Stimulated activated CD4-positive, alpha-beta T cell treated with anti-CD3 and anti-CD28 coated beads, Interleukin-2, amount 100 ng/mL, for 24 hours (primary cell): ENCODE measurements at places on chromosomes 3 and 15.

- no peak for DNase-seq
Observed at GRCh38 chr3:54235998-54236397, 113.6 kb downstream of the CACNA2D3 start.

GRCh38 chr3:147497286-147497685, 88.1 kb downstream of the ZIC1 start:
- no peak for DNase-seq

DNA sequence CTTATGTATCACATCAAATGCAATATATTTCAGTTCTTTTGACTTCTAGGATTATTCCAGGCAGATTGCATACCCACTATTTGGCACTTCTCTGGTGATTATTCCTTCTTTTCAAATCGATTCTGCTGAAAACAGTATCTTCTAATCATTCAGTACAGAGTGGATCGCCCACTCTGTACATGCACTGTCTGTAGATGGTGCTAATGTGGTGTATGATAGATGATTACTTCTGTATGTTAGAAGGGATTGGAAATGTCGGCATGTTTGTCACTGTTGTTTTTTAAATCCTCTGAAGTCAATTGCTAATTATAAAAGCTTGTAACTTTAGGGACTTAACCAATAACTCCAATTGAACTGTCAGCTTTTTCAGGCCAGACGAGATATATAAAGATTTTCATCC, 642.5 kb downstream of the GRM7 start:
- no peak for DNase-seq

DNA sequence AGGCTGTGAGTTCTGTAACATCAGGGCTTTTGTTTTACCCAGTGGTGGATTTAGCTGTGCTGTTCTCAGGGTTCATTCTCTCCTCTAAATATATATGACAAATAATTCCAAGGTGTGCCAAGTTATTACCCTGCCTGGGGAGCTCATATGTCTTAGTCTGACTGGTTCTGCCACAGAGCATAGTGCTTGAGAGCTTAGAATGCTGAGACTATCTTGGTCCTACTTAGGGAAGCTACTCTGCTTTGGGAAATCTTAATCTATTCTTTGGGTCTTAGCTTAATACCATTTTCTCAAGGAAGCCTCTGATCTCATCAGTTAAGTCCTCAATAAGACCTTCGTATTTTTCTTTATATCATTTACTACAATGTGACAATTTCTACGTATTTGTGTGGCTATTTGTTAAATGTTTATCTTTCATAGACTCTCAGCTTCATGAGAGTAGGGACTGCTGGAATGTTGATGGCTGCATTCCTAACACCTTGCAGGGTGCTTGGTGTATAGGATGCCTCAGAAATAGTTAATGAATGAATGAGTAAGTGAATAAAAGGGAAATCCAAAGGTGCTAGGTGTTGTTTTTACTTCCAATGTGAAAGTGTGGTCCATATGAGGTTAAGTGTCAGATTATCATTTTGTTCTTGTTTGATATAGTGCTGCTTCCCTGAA, 1.8 kb downstream of the OTOL1 start:
- DNase-seq = no peak

- no peak for DNase-seq
Observed at GRCh38 chr15:52080706-52081392, 31.7 kb downstream of the BCL2L10 start.

DNA sequence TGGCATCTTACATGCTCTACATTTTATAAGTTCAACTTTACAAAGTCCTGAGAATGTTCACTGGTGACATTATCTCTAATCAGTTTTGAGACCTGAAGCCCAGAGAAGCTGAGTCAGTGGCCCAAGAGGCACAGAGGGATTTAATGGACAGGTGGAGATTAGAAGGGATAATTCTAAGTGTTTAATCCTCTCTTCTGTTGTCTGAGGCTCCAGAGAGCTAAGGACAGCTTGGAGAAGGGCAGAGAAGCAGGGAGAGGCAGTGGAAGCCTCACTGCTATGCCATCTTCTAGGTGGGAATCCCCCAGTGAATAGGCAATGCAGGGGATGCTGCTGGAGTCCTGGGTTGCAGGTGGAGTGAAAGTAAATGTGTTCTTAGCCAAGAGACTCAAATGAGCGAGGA, 369.4 kb upstream of the SLCO3A1 start:
- no peak for DNase-seq

GRCh38 chr3:197306374-197307086, 8.1 kb upstream of the DLG1 start:
- no peak for DNase-seq

DNA sequence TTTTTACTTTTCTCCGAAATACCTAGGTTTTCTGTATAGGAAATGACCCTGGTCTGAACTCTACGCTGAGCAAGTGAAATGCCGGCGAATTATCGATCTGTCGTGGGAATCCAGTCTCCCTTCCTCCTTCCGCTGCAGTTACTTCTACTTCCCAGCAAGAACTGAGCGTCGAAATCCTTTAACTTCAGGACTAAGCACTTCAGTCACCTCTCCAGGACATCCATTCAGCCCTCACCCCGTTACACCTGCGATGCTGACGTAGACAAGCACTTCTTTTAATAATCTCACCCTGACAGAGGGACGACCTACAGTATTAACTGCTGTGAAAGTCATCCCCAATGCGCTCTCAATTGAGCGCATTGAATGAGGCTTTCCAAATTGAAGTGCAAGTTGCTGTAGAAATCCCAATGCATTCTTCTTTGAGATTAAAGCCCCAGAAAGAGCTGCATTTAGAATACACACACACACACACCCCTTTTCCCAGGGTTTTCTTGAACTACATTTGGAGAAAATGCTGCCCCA, 1.3 kb downstream of the TOP2B start:
- peak; percentile 22 for DNase-seq

DNA sequence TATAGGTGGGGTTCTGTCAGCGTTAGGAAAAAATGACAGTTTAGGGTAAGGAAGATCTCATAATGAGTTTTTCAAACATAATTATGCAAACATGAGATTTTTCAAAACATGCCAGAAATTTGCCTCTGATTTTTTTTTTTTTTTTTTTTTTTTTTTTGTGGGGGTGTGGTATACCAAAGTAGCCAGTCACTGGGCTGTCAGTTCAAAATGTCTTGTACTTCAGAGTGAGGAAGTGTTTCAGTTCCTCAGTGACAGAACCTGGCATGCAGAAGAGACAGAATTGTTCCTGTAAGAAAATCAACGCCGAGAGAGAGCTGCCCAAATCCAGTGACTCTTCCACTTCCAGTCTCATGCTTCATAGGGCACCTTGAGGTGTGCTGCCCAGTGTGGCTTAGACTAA, 9.7 kb downstream of the NCBP2 start:
- DNase-seq = no peak

DNA sequence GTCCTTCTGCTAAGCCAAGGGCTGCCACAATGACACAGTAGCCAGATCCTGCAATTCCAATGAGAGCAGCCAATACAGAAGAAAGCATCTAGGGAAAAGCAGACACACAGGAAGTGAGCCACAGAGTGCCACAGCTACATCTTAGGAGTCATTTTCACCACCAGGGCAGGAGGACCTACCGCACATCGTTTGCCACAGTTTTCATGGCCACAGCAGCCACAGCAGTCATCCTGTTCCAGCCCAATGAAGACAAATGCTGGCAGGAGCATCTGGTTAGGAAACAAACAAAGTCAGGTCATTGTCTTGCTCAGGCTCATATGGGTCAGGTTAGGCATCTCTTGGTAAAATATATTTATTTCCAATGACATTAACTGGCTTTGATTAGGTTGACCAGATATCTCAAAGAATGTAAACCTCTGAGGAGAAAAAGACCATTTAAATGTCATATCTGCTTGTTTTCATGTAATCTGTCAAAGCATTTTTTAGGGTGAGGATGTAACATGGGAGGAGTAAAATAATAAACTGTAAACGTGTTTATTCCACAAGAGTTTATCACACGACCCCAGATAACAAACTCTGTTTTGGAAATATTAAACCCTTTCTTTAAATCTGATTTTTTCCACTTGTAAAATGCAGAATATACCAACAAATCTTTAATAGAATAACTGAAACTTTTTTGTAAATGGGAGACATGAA, 1.8 kb downstream of the TM4SF1 start:
- no peak for DNase-seq

DNA sequence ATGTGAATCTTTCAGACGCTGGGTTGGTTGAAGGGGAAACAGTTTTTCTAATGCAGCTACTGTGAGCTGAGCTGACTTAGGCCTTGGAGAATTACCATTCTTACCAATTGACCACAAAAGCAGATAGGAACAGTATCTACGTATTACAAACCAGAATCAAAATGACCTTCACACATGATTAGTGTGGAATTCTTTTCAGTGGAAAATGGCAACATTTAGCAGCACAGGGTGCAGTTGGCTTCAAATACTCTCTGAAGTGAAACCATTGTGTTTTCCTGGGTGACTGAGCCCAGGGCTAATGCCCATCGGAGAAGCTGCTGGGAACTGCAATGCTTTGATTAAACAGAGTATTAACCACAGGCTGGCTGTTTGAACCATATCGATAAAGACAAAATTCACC, 40.2 kb upstream of the GOLGA8J start:
- no peak for DNase-seq

- DNase-seq = no peak
Observed at GRCh38 chr3:157033001-157033400, 126.9 kb downstream of the CCNL1 start.

GRCh38 chr15:49040151-49040550, 6.1 kb downstream of the SECISBP2L start:
- DNase-seq = no peak

- DNase-seq = no peak
Observed at GRCh38 chr3:162443376-162443775, 946.8 kb downstream of the OTOL1 start.

DNA sequence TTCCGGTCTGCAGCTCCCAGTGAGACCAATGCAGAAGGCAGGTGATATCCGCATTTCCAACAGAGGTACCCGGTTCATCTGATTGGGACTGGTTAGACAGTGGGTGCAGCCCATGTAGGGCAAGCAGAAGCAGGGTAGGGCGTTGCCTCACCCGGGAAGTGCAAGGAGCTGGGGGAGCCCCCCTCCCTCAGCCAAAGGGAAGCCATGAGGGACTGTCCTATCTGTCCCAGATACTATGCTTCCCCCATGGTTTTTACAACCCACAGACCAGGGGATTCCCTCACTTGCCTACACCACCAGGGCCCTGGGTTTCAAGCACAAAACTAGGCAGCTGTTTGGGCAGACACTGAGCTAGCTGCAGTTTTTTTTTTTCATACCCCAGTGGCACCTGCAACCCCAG, 71.8 kb downstream of the CPNE4 start:
- no peak for DNase-seq

DNA sequence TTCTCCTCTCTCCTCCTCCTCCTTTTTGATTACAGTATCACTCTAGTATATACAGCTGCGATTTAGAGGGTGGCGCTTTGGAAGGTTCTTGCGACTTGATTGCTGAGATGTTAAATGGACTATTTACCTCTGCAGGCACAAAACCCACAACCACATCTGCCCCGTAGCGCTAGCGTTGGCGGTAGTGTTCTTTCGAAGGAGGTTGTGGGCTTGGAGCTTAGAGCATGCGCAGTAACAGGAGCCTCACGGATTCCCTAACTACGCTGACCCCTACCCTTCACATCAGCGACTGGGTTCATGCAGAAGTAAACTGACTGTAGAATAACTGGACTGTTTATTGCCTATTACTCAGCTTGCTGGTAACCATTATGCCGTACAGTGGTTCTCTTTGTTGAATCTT, 58.0 kb downstream of the CGGBP1 start:
- DNase-seq = peak; percentile 10

DNA sequence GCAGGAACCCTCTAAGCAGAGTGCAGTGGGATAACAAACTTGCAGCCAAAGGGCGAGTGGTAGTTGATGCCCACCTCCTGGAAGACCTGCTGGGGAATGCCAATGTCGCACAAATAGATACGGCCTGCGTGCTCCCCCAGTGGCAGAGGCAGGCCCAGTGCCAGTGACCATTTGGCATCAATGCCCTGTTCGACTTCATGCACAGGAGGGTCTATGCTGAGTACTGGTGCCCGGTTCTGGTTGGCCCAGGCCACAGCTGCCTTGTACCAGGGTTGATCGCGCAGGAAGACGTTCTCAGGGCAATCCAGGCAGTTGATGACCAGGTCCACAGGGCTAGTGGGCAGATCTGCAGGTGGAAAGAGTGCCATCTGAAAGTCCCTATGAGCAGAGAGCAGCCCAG, 17.0 kb downstream of the CLK3 start:
- DNase-seq = no peak

GRCh38 chr3:105834768-105835167, 34.0 kb downstream of the CBLB start:
- DNase-seq = no peak

- DNase-seq = no peak
Observed at GRCh38 chr3:144593881-144594280, 622.3 kb downstream of the DIPK2A start.

GRCh38 chr3:62503516-62503915, 130.2 kb upstream of the FEZF2 start:
- no peak for DNase-seq

DNA sequence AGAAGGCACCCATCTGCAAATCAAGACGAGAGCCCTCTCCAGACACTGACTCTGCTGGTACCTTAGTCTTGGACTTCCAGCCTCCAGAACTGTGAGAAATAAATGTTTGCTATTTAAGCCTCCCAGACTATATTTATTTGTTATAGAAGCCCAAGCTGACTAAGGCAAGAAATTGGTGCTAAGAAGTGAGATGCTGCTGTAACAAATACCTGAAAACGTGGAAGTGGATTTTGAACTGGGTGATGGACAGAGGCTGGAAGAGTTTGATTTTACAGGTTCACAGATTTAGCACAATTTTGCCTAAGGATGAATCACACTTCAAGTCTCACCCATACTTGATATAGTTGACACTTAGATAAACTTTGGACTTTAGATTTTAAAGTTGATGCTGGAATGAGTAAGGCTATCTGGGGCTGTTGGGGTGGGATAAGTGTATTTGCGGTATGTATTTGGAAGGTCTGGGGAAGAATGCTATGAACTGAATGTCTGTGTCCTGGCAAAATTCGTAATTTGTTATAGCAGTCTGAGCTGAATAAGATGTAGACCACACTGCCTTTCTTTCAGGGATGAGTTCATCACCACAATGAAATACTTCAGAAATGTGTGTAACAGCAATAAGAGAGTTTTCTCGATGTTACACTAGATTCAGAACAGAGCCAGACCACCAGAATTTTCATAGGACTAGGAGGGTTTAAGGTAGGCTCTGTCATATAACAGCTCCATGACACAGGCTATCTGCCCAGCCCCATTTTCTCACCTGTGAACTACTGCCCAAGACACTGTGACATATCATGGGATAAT, 120.5 kb upstream of the LMCD1 start:
- DNase-seq = no peak

DNA sequence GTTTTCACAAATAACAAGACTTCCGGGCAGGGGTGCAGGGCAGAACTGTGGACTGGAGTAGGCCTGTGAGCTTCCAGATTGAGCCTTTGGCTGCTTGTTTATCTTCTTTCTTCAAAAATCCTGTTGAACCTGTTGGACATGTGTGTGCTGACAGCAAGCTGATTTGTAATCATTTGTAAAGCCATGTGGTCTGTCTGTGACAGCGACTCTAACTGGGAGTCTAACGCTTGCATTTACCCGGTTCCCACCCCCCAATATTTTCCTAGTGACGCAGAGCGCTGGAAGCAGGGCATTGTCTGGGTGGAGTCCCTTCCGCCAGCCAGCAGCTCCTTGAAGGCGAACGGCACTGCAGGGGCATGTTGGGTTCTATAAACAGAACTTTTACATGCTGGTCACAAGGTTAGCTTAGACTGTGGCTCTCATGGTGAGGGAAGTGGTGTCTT, 85.7 kb upstream of the MYZAP start:
- DNase-seq = no peak

- DNase-seq = no peak
Observed at GRCh38 chr3:31762097-31762764, 218.8 kb downstream of the OSBPL10 start.
